ENCODE measurements at places on chromosomes 2 and 18.

- no peak for DNase-seq
These were observed 75.6 kb upstream of the APCDD1 start for GRCh38 chr18:10378688-10379420.

GRCh38 chr2:12155303-12156051 lies 409.0 kb downstream of the LPIN1 start:
- no peak for DNase-seq

GRCh38 chr2:101820519-101820918 lies 123.0 kb downstream of the MAP4K4 start:
- DNase-seq = no peak

DNA sequence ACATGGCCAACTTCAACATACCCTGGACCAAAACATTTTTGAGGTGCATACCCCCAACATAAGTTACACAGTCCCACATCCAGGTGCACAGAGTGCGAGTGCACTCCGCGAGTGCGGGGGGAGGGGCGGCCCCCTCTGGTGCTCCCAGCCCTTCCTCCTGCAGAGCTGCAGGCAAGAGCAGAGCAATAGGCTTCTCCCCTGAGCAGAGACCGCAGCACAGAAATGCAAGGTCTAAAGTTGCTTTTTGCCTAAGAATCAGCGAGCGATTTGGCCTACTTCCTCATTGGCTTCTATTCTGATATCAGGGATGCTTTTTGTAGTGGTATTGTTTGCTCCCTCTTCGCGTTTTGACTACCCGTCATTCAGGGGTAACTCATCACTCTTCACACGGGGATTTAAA lies 40.6 kb downstream of the BOLA3 start:
- no peak for DNase-seq

- no peak for DNase-seq
These were observed 44.9 kb upstream of the TTC39C start for GRCh38 chr18:23969664-23970063.

GRCh38 chr2:241217320-241218031 lies 29.0 kb downstream of the ANO7 start:
- DNase-seq = peak; percentile 60

DNA sequence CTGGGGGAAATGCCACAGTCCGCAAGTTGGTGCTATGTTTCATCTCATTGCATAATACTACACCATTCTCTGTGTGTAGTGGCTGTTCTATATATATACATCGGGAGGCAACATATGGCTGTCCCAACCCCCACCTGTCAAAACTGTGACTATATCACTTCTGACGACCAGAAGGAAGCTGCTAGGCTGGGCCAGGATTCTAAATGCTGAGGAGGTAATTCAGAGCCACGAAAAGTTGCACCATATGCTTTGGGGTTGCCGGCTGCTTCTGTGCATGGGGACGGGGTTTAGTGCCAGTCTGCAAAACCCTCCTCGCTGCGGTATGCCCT lies 117.3 kb downstream of the MSH2 start:
- DNase-seq = no peak

DNA sequence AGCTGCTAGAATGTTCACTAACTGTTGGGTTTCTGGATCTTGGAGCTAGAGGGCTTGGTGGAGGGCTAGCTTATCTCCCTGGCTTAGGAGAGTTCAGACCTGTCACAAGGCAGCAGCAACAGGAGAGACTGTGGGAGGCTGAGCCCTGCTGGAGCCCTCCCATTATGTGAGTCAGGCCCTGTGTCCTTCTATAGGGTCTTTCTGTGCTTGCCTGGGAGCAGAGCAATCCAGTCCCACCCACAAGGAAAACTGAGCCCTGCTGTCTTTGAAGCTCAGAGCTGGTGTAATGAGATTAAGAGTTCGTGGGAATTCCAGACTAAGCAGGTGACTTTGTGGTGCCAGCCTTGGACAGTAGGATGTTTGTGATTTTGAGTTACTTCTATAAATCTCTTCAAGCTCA lies 249.0 kb downstream of the TTC32 start:
- no peak for DNase-seq

DNA sequence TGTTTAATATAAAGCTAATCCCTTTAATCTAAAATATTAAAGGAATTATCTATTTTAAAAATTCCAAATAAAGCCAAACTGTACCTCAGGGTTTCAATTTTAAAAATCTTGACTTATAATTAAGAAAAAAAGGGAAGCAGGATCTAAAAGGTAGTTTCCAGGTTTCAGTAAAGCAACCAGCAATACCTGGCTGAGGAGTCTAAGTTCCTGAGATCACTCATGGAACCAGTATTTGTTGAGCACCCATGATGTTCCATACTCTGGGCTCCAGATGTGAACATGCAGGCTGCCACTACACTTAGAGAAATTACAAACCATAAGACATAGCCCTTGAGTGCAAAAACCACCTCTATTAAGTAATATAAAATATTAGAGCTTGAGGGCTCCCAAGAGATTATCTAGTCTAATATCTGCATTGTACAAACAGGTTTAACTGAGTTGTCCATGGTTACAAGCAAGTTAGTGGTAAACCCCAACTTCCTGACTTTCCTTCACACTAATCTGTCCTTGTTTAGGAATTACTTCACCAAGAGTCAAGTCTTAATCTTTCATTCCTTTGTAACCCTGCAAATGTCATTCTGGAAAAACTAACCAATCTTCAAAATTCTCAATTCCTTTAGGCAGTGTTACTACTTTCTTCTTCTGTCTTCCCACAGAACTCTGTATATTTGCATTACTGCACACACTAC lies 49.2 kb downstream of the CLASP1 start:
- DNase-seq = no peak

- no peak for DNase-seq
These were observed 86.9 kb upstream of the MGAT5 start for GRCh38 chr2:134167015-134167414.

- no peak for DNase-seq
These were observed 201.6 kb downstream of the HDAC4 start for GRCh38 chr2:239199041-239199768.

DNA sequence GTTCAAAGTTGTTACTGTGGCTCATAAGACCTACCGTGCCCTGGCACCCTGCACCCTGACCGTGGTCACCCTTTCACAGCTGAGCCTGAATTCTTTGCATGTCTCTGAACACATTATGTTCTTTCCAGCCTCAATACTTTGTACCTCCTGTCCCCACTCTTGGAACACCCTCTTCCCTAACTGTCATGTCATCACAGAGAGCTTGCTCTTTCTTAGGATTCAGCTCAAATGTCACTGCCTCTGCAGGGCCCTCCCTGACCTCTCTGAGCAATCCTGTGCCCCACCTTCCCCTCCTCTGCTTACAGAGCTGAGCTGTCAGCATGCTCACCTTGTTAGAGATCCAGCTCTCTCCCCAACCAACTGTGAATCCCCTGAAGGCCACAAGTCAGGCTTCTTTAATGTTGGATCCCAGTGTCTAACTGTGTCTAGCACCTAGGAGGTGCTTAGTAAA lies 15.0 kb downstream of the PRKAG3 start:
- DNase-seq = no peak

DNA sequence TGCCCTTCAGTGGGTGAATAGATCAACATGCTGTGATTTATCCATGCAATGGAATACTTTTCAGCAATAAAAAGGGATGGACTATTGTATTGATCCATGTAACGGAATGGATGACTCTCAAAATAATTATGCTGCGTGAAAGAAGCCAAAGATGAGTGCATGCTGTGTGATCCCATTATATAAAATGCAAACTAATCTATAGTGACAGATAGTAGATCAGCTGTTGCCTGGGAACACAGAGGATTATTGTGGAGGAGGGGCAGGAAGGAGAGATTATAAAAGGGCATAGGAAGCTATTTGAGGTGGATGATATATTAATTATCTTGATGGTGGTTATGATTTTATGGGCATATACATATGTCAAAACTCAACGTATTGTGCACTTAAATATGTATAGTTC lies 55.5 kb upstream of the ADAM23 start:
- no peak for DNase-seq

DNA sequence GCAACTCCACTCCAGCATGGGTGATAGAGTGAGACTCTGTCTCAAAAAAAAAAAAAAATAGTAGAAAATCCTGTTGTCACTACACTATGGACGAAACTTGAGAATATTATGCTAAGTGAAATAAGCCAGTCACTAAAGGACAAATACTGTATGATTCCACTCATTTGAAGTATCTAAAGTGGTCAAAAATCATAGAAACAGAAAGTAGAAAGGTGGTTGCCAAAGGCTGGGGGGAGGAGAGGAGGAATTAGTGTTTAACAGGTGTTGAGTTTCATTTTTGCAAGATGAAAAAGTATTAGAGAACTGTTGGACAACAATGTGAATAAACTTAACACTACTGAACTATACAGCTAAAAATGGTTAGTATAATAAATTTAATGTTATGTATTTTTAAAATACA lies 18.8 kb upstream of the RMP24 start:
- no peak for DNase-seq

DNA sequence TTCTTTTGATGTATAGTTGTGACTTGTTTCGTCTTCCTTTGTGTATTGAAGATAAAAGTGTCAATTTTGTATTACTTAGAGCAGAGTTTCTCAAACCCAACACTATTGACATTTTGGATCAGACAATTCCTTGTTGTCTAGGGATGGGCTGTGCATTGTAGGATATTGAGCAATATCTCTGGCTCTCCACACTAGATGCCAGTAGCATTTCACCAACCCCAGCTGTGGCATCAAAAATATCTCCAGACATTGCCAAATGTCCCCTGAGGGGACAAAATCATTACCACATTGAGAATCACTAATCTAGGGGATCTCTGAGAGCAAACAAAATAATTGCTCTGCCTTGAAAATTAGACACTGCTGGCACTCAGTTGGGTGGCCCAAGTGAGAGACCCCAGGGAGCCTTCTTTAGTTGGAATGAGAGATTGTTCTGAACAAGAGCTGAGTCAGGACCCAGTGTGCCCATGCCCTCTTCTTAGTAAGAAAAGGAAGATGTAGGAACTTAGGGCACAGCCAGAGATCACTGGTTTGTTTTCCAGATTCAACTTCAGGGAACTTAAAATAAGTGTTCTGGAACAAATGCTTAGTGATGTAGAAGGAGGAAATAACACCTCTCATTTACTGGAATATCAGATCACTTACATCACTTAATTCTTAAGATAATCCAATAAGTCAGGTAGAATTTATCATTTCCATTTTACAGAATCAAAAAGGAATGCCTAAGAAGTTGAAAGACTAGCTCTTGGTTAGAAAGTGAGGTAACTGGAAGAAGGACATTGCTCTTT lies 466.6 kb upstream of the TNP1 start:
- DNase-seq = no peak

DNA sequence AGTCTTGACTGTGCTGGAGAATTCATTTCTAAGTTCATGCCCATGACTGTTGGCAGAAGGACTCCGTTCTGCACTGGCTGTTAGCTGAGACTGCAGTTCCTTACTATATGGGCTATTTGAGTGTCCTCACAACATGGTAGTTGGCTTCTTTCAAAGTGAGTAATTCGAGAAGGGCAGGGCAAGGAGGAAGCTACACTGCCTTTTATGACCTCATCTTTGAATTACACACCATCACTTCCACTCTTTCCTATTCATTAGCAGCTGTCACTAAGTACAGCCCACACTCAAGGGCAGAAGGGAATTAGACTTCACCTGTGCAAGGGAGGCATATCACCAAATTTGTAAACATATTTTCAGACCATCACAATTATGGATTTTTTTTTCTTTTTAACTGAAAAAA lies 55.9 kb upstream of the EPAS1 start:
- DNase-seq = no peak

- no peak for DNase-seq
These were observed 3.8 kb downstream of the VSNL1 start for GRCh38 chr2:17544256-17544655.

DNA sequence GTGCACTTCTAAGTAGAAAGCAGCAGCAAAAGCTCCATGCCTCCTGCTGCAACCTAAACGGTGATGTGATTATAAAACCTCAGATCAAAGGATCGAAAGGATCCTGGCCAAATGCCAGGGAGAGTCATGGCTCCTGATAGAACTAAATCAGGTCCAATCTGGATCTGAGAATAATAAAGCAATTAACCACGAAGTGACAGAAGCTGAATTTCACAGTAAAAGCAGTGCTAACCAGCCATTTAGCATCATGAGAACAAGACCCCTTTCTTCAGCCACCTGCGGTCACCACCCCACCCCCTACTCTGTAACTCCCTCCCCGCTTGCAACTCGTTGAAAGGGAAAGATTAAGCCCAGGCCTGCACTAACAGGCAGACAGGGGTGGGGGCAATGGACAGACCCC lies 748.7 kb downstream of the BCL11A start:
- no peak for DNase-seq

GRCh38 chr18:77572537-77572936 lies 322.9 kb downstream of the GALR1 start:
- DNase-seq = no peak

GRCh38 chr2:222336442-222336841 lies 37.6 kb upstream of the PAX3 start:
- DNase-seq = no peak

GRCh38 chr2:120758181-120759144 lies 22.8 kb downstream of the GLI2 start:
- no peak for DNase-seq

- DNase-seq = no peak
These were observed 53.4 kb downstream of the PKP4 start for GRCh38 chr2:158509928-158510797.

DNA sequence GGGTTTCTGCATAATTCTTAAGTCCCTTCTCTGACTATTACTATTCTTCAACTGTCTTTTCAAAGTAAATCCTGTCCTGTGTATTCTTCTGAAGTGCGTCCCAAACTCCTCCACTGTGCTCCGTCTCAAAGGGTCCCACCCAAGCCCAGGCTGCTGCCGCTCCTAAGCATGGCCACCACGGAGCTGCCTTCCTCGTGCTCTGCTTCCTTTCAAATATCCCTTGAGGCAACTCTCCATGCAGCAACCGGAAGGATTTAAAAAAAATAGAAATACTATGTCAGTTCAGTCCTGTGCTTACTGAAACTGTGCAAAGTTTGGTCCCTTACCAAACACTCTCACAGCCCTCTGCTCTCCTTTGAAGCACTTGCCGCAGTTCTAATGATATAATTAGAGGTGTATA lies 116.1 kb downstream of the NOL10 start:
- no peak for DNase-seq

DNA sequence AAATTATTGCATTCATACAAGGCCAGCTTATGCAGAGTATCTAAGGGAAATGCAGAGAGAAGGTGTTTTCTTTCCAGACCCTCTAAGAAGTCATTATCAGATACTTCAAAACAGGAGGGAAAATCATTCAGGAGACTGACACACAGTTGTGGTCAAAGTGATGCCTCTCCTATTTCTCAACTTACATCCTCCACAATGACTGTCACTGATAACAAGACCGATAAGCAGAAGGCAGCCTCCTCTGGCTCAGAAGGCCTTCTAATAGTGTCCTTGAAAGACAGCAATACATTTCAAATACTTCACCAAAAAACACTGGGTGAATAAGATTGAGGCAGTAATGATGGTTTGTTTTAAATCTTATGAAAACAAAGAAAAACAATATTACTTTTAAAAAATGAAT lies 199.7 kb downstream of the PIEZO2 start:
- DNase-seq = no peak

- no peak for DNase-seq
These were observed 35.4 kb downstream of the PDE1A start for GRCh38 chr2:182391443-182391842.

Data from hematopoietic multipotent progenitor cell (in vitro differentiated cells).